ENCODE measurements at places on chromosomes 12 and 14.
A peak's percentile ranks its signal among the peaks of the same experiment; 100 is the strongest.

DNA sequence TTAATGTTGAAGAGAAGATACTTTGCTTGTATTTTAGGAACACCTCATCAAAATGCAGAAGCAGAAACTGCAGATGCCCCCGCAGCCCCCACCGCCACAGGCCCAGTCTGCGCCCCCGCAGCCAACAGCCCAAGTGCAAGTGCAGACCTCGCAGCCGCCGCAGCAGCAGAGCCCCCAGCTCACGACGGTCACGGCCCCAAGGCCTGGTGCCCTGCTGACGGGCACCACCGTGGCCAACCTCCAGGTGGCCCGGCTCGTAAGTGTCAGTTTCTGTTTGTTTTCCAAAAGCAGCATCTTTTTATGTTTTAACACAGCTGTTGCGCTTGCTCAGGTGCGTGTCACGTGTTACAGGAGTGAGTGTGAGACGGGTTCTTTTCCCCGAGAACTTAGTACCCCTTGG, 79.5 kb downstream of the DDX51 start:
- DNase-seq = no peak

DNA sequence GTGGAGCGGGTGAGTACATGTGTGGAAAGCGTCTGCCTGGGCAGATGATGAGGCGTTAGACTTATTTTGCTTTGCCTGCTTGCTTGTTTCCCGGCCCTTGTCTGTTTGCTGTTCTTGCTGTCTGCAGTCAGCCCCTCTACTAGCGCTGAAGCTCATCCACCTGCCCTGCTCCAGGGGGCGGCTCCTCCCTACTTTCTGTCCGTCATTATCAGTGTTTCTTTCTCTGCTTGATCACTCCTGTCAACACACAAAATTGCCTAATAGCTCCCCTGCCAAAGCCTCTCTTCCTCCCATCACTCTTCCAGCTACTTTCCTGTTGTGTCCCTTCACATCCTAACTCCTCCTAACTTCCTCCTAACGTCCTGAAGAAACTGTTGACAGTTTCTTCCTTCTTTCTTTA, 34.9 kb upstream of the GALNT8 start:
- DNase-seq = no peak

DNA sequence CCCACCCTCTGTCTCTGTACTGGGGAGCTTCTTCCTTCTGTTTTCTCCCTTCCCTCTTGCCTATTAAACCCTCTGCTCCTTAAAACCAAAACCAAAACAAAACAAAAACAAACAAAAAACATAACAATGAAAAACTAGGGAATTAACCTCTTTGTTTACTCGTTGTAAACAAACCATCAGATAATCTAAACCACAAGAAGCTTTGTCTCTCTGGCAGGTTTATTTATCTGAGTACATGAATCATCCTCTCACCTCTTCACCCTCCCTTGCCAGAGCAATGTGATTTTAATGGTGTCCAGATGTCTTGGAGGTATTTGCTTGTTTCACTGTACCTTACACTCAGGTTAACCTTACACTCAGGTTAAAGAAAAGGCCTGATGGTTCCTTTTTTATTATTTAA, 66.1 kb downstream of the DYRK2 start:
- no peak for DNase-seq

- DNase-seq = no peak
These were observed 154.0 kb downstream of the ITPR2 start for GRCh38 chr12:26678697-26679660.

- no peak for DNase-seq
These were observed 28.5 kb upstream of the NUDT14 start for GRCh38 chr14:105209646-105210045.

DNA sequence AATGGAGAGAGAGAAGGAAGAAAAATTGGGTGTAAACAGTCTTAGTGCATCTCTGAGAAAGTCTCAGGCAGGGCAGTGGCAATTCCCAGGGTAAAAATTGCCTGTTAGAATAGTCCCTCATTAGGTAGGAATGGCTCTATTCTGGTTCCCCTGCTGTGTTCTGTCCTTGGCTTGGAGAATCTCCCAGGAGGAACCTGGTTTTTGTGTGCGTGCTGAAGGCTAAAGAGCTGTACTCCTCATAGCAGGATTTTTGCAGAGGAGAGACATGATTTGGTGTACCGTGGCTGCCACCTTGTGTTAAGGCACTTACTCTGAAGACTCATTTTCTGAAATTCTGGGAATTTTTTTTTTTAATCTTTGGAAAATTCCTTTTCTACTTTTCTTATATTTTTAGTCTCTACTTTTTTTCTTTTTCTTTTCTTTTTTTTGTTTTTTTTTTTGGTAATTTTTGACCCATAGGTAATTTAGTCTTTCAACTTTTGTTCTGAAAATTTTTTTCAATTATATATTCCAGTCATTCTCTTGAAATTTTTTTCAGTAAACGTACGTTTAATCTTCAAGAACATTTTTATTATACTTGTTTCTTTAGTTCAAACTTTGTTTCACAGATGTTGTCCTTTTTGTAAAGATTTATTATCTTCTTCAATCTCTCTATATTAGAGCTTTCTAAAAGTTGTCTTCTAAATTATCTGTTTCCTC, 63.8 kb downstream of the FBXO33 start:
- peak; percentile 5 for DNase-seq

- DNase-seq = no peak
These were observed 306.1 kb upstream of the RTL1 start for GRCh38 chr14:101209594-101209993.

- DNase-seq = no peak
These were observed 28.2 kb downstream of the GLRX5 start for GRCh38 chr14:95562892-95563685.

GRCh38 chr12:46356655-46357437, 15.7 kb downstream of the SLC38A2 start:
- no peak for DNase-seq

DNA sequence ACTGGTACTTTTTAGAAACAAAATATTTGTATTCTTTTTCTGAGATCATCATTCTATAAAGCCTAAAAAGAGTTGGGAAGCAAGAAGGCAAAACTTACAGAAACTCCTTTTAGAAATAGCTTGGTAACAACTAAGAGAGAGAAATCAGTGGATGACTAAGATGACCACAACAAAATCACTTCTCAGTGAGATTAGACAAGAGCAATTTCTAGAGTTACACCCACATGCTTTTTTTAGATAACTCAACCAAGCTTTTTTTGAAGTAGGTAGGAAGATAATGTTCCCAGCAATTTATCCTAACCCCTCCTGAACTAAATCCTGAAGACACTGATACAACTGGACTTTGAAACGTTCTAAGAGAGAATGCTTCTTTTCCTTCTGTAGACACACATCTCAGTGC, 576.4 kb downstream of the SLC6A15 start:
- DNase-seq = no peak

GRCh38 chr12:5102261-5102789, 58.6 kb downstream of the KCNA5 start:
- no peak for DNase-seq

GRCh38 chr14:90837355-90837754, 21.1 kb upstream of the TTC7B start:
- no peak for DNase-seq

GRCh38 chr12:86551146-86551571, 295.0 kb upstream of the MGAT4C start:
- no peak for DNase-seq

DNA sequence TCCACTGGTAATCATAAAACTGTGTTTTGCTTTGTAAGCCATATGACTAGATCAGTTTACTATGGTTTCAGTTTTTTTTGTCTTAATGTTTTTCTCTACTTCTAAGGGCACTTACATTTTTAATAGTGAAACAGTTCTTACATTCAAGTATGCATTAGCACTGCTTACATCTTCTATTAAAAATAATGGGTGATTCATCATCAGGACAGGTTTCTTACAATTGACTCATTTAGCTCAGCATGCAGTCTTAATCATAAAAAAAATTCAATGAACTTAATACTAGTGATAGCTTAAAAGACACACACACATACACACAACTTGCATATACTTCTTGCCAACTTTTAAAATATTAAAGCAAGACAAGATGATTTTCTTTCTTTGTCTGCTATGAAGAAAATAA, 845.7 kb upstream of the USP15 start:
- DNase-seq = no peak

- no peak for DNase-seq
These were observed 134.5 kb upstream of the C14orf180 start for GRCh38 chr14:104445086-104445485.

GRCh38 chr12:123934829-123935228, 37.8 kb downstream of the CCDC92 start:
- DNase-seq = no peak

- peak; percentile 62 for DNase-seq
These were observed 465 bp upstream of the FGD4 start for GRCh38 chr12:32398816-32399369.

DNA sequence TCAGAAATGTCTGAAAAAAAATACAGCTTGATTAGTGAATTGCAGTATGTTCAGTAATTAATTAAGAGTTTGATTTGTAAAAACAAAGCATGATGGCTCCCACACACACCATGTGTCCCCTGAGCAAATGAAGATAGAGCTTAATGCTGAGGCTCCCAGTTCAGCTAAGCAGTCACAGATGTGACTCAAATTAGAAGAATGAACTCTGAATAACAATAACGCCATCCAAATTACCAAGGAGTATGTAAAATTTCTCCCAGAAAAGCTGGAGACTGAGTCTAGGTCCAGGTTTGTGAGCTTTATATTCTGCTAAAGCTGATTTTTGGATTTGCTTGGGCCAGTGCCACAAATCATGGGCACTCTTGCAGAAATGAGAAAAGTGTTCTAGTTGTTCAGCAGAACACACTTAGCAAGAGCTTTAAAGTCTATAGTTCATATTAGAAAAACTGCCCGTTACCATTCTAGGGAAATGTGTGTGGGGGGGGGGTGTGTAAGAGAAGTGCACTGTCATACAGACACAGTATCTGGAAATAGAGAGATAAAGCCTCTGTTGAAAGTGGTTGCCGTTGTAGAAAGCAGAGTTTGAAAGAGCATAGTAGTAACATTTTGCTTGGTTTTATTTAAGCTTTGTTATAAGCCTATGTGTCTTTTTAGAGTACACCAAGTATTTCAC, 253.1 kb downstream of the BCAT1 start:
- DNase-seq = no peak

GRCh38 chr14:74705613-74706500, 7.0 kb downstream of the AREL1 start:
- DNase-seq = no peak

DNA sequence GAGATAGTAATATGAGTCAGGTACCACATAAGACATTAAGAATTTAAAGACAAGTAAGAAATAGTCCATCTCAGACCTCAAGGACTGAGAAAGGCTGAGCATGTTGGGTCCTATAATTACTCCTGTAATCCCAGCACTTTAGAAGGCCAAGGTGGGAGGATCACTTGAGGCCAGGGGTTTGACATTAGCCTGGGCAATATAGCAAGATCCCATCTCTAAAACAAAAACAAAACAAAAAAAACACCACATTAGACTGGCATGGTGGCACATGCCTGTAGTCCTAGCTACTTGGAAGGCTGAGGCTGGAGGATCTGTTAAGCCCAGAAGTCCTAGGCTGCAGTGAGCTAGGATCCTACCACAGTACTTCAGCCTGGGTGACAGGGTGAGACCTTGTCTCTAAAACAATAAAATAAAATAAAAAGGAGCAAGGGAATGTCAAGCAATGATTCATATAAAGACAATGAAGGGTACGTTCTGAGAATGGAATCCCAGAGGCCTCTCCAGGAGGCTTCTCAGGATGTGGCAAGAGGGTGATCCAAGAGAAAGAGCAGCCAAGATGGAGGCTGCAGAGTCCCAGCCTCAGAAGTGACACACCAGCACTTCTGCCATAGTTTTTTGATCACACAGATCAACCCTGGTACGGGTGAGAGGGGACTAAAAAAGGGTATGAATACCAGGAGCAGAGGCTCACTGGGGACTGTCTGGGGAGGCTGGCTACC, 206.4 kb downstream of the CRADD start:
- no peak for DNase-seq

- no peak for DNase-seq
These were observed 35.0 kb downstream of the CORO1C start for GRCh38 chr12:108696111-108696995.

DNA sequence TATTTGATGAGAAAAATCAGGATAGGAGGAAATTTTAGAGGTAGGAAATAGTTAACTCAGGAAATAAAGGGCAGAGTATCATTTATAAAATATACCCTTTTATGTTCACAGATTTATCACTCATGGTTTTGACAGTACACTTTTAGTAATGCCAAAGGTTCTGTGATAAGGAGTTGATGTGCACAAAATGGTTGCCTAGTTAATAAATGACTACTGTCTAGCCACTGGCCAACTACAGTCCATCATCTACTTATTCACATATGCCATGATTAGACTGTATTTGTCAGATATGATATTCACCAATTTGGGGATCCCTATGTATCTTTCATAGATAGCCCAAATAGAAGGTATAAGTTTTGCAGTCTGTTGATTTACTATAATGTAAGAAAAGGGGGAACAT, 19.2 kb upstream of the GXYLT1 start:
- no peak for DNase-seq

GRCh38 chr14:61929651-61930050, 167.4 kb downstream of the SNAPC1 start:
- DNase-seq = no peak

- no peak for DNase-seq
These were observed 8.4 kb upstream of the SFSWAP start for GRCh38 chr12:131702573-131702877.

DNA sequence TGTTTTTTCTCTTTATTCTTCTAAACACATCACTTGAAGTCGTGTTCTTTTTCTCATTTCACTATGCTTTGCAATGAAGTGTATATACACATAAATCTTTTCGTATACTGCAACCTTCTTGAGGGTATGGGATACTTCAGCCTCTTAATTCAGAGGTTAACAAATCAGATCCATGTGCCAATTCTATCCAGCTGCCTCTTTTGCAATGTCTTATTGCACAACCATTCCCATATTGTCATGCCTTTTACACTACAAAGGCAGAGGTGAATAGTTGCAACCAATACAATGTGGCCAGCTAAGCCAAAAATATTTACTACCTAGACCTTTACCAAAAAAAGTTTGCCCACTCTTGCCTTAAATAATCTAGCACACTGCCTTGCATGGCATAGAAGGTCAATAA, 224.5 kb upstream of the FOXG1 start:
- no peak for DNase-seq
